ENCODE measurements at places on chromosomes 7 and 10. TPM values are rescaled to one million over a fixed set of nuclear protein-coding genes. Genes with fewer than 3 reads are reported as not detected.

The MYO1G gene
- polyA plus RNA-seq = 1.7 TPM

The PDZD7 gene
- 0.41 TPM for polyA plus RNA-seq

The SLC25A13 gene
- polyA plus RNA-seq = 24.4 TPM

The HOXA9 gene
- polyA plus RNA-seq = 0.42 TPM

The FAS gene
- 23.4 TPM for polyA plus RNA-seq

The EN2 gene
- polyA plus RNA-seq = not detected

The ATOH7 gene
- 0.13 TPM for polyA plus RNA-seq

The OR6V1 gene
- polyA plus RNA-seq = not detected

The SYPL1 gene
- polyA plus RNA-seq = 101 TPM

The SNX13 gene
- polyA plus RNA-seq = 46.0 TPM

The MINDY4 gene
- 22.5 TPM for polyA plus RNA-seq

The MYOZ1 gene
- polyA plus RNA-seq = 3.1 TPM

The NACAD gene
- polyA plus RNA-seq = 10.9 TPM

The TLL2 gene
- polyA plus RNA-seq = 0.22 TPM

The SPDYE9 gene
- 2.2 TPM for polyA plus RNA-seq

The OPTN gene
- 37.2 TPM for polyA plus RNA-seq

The ITPRIP gene
- polyA plus RNA-seq = 19.7 TPM

The ZNF3 gene
- polyA plus RNA-seq = 50.5 TPM

The PON3 gene
- polyA plus RNA-seq = 17.0 TPM

Measured in left lung (tissue), 14 donors.